ENCODE measurements at places on chromosomes 2 and 18. TPM values are rescaled to one million over a fixed set of nuclear protein-coding genes. Genes with fewer than 3 reads are reported as not detected.

GRCh38 chr2:216539791-216540241 is 41.2 kb downstream of the RPL37A start:
- no peaks in the 10 kb centered on the region for H3K36me3 ChIP-seq
- H3K4me3 ChIP-seq, result no peak overlapping the region
- H3K27ac ChIP-seq, result no peak overlapping the region
- no peaks in the 10 kb centered on the region for H3K4me1 ChIP-seq

DNA sequence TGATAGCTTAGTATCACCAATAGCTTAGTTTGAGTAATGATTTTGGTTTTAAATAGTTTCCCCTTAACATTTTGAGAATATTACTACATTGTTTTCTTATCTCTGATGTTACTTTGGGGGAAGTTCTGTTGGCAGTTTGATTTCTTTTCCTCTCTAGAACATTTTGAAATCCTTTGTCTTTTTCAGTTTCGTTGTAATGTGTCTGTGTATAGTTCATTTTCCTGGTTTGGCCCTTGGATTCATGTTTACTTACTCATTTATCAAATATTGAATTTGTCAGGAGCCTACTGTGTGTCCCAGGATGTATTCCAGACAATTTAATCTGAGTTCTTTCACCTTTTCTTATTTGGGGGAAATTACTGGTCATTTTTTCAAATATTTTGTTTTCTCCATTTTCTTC is 16.7 kb downstream of the ANKRD12 start:
- no peaks in the 10 kb centered on the region for H3K27me3 ChIP-seq
- no peak overlapping the region for H3K4me3 ChIP-seq
- peak overlapping the region; percentile 11 for H3K27ac ChIP-seq
- peaks cover 2% of the 10 kb centered on the region for H3K4me1 ChIP-seq
- H3K36me3 ChIP-seq, result no peaks in the 10 kb centered on the region

DNA sequence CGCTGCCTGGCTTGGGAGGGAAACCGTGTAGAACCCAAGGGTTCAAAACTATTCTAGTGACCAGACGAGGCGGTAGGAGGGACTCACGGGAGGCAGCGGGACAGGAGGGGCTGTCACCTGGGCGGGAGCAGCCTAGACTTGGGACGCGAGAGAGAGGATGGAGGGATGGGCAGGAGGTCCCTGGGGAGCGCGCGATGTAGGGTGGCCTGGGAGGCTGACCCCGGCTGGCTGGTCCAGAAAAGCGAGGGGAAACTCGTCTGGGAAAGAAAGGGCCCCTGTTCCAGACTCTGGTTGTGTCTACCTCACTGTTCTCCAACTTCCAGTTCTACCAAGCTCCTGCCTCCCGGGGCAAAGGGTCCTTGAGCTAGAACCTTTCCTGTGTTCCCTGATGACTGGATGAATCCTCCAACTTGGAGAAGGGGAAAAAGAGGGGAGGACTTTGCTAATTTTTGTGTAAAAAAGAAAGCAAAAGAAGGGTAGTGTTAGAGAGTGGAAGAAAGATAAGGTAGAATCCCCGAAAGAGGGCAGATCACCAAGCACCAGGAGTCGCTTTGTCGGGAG is 1.4 kb downstream of the DOK6 start:
- no peaks in the 10 kb centered on the region for H3K4me1 ChIP-seq
- no peaks in the 10 kb centered on the region for H3K27me3 ChIP-seq
- H3K27ac ChIP-seq, result no peak overlapping the region
- no peaks in the 10 kb centered on the region for H3K36me3 ChIP-seq
- DNase-seq, result no peak

Gene ZFAND2B
- total RNA-seq, result 37.3 TPM

- H3K27me3 ChIP-seq, result no peaks in the 10 kb centered on the region
- H3K4me3 ChIP-seq, result no peak overlapping the region
- H3K27ac ChIP-seq, result no peak overlapping the region
- no peaks in the 10 kb centered on the region for H3K36me3 ChIP-seq
- H3K4me1 ChIP-seq, result no peaks in the 10 kb centered on the region
Observed at GRCh38 chr2:109376796-109377495, 236.8 kb downstream of the SEPTIN10 start.

GRCh38 chr2:173311844-173312606 is 42.6 kb upstream of the CDCA7 start:
- no peaks in the 10 kb centered on the region for H3K36me3 ChIP-seq
- no peak overlapping the region for H3K4me3 ChIP-seq
- H3K4me1 ChIP-seq, result no peaks in the 10 kb centered on the region
- no peak for DNase-seq
- H3K27ac ChIP-seq, result no peak overlapping the region
- no peaks in the 10 kb centered on the region for H3K27me3 ChIP-seq

Gene EGR4
- total RNA-seq, result not detected

DNA sequence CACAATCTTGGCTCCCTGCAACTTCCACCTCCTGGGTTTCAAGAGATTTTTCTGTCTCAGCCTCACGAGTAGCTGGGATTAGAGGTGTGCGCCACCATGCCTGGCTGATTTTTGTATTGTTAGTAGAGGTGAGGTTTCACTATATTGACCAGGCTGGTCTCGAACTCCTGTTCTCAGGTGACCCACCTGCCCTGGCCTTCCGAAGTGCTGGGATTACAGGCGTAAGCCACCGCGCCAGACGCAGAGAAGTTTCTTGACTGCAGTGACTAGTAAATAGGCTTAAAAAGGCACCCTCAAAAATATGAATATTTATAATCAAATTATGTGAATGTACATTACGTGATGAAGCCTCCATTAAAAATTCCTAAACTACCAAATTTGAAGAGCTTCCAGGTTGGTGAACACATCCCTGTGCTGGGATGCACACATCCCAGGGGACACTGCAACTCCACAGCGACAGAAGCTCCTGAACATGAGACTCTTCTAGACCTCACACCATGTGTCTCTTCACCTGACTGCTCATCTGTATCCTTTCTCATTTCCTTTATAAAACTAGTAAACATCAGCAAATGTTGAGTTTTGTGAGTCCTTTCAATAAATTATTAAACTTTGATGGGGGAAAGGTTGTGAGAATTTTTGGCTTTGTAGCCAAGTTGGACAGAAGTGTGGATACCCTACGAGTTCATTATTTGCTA is 203.3 kb upstream of the SPOPL start:
- H3K27me3 ChIP-seq, result no peaks in the 10 kb centered on the region
- H3K27ac ChIP-seq, result no peak overlapping the region
- H3K4me3 ChIP-seq, result no peak overlapping the region

GRCh38 chr2:78768016-78768415 is 257.5 kb upstream of the REG3G start:
- H3K27me3 ChIP-seq, result no peaks in the 10 kb centered on the region
- no peak overlapping the region for H3K4me3 ChIP-seq
- H3K4me1 ChIP-seq, result no peaks in the 10 kb centered on the region
- no peak overlapping the region for H3K27ac ChIP-seq
- H3K36me3 ChIP-seq, result no peaks in the 10 kb centered on the region
- no peak for DNase-seq

- H3K27me3 ChIP-seq, result no peaks in the 10 kb centered on the region
- H3K27ac ChIP-seq, result no peak overlapping the region
- H3K4me3 ChIP-seq, result no peak overlapping the region
Observed at GRCh38 chr2:188209218-188209617, 82.5 kb upstream of the GULP1 start.

Gene ZAP70
- total RNA-seq, result 0.82 TPM

DNA sequence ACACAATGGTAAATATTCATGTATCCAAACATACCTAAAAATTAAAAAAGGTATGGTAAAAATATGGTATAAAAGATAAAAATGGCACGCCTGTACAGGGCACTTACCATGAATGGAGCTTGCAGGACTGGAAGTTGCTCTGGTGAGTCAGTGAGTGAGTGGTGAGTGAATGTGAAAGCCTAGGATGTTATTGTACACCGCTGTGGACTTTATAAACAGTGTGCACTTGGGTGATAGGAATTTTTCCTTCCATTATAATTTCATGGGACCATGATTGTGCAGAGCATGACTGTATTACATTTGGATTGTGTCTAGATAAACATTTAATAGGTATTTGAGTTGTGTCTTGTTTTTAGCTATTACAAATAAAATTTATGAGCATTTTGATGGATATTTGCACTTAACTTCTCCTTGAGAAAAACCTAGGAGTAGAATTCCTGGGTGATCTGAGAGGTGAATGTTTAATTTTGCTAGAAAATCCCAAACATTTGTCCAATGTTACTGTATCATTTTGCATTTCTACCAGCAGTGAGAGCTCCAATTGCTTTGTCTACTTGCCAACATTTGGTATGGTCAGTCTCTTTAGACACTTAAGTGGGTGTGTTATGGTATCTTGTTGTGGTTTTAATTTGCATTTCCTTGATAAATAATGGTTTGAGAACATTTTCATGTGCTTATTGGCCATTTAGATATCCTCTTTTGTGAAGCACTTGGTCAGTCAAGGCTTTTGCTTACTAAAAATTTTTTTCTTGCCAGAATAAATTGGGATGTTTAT is 81.7 kb downstream of the BCL2L11 start:
- H3K36me3 ChIP-seq, result no peaks in the 10 kb centered on the region
- no peaks in the 10 kb centered on the region for H3K27me3 ChIP-seq
- H3K4me3 ChIP-seq, result no peak overlapping the region
- DNase-seq, result no peak
- no peak overlapping the region for H3K27ac ChIP-seq
- H3K4me1 ChIP-seq, result peaks cover 5% of the 10 kb centered on the region

Gene SCYGR4
- total RNA-seq, result not detected

DNA sequence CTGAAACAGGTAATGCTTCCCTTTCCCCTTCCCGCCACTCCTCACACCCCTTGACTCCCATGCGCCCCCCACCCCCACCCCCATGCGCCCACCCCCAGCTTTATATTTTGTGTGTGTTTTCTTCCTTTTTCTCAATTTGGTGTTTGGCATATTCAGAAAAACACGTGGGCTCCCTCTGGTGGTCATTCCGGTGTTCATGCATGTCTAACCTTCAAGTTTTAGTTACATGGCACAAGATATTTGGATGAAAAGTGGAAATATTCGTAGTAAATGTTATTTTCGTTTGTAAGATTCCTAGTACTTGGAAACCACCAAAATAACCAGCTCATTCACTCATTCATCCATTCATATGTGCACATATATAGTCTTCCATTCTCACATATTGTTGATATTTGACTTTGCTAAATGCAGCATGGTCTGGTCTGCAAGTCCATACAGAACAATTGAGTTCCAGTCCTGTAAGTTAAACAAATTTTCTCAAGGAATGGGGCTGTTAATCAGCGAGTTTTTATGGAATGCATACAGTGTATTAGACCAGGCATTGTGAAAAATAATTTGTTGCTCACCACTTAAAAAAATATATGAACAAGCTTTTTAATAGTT is 143.6 kb upstream of the MAP3K20 start:
- no peaks in the 10 kb centered on the region for H3K36me3 ChIP-seq
- peaks cover 8% of the 10 kb centered on the region for H3K4me1 ChIP-seq
- DNase-seq, result peak; percentile 67
- no peak overlapping the region for H3K27ac ChIP-seq

GRCh38 chr2:196214156-196214555 is 42.8 kb upstream of the STK17B start:
- H3K4me1 ChIP-seq, result peaks cover 6% of the 10 kb centered on the region
- DNase-seq, result no peak
- no peaks in the 10 kb centered on the region for H3K36me3 ChIP-seq
- H3K27ac ChIP-seq, result no peak overlapping the region

DNA sequence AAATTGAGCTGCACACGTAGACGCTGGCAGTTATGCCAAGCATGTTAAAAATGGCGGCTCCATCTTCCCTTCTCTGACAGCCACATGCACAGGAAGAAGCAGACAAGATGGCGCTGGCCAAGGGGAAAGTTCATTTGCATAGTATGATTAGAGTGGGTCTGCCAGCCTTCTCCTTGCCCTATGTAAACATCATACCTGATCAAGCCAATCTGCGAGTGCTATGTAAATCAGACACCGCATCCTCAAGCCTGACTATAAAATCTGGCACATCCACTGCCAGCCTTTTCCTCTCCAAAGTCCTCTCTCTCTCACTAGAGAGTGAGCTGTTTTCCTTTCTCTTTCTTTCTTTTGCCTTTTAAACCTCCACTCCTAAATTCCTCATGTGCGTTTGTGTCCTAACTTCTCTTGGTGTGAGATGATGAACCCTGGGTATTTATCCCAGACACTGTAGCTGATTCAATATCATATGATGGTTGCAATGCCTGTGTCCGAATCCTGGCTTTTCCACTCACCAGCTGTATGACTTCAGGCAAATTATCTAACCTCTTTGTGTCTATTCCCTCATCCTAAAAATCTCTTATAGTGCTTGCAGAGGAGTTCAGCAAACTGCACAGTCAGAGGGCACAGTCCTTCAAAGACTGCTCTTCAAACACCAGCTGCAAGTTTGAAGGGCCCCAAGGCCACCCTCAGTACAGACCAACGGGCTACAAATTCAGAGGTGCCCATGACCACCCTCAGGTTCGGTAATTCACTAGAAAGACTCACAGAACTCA is 39.3 kb upstream of the ITSN2 start:
- no peak overlapping the region for H3K4me3 ChIP-seq
- no peaks in the 10 kb centered on the region for H3K36me3 ChIP-seq
- H3K27ac ChIP-seq, result no peak overlapping the region
- H3K27me3 ChIP-seq, result no peaks in the 10 kb centered on the region

DNA sequence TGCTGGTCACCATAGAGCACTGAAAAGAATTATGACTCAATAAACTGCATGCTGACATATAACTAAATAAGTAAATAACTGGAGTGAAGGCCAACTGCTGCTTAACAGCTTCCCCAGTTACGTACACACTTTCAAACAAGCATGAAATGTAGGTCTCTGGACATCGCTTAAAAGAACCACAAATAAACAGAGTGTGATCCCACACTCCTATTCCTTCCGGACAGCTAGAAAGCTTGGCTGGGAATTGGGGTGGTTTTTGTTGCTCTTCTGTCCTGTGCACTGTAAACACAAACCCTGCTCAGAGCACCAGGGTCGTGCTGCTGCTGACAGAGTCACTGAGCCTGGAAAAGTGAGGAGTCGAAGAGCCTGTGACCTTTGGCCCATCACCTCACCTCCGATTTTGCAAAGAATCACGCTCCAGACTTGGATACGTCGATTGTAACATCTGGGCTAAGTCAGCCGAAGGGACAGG is 162.7 kb upstream of the NT5C1B start:
- no peaks in the 10 kb centered on the region for H3K36me3 ChIP-seq
- H3K27me3 ChIP-seq, result no peaks in the 10 kb centered on the region
- no peak for DNase-seq
- no peaks in the 10 kb centered on the region for H3K4me1 ChIP-seq

DNA sequence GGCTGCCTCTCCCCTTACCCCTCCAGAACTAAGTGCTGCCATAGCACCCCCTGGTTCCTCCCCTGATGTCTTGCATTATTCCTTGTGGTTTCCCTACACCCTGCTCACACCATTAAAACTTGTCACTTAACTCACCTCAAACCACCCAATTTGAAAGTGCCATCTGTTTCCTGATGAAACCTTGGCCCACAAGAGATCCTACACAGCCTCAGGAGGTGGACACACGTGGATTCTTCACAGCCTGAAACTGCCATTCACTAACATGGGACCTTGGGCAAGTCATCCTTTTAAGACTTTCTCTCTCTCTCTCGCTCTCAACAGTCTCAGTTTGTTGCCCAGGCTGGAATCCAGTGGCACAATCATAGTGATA is 27.5 kb upstream of the FAM124B start:
- H3K27ac ChIP-seq, result no peak overlapping the region
- no peak overlapping the region for H3K4me3 ChIP-seq
- no peaks in the 10 kb centered on the region for H3K27me3 ChIP-seq

GRCh38 chr2:61470122-61470951 is 550 bp downstream of the USP34 start:
- H3K36me3 ChIP-seq, result no peaks in the 10 kb centered on the region
- H3K4me1 ChIP-seq, result peaks cover 16% of the 10 kb centered on the region
- H3K4me3 ChIP-seq, result peak overlapping the region; percentile 96
- no peaks in the 10 kb centered on the region for H3K27me3 ChIP-seq
- peak overlapping the region; percentile 100 for H3K27ac ChIP-seq
- peak; percentile 95 for DNase-seq
